Bronchus fibroblast of lung (primary cell): ENCODE measurements at places on chromosomes 2 and 18. TPM values are rescaled to one million over a fixed set of nuclear protein-coding genes. Genes with fewer than 3 reads are reported as not detected.

The GRP gene
- not detected in 2 replicates for total RNA-seq

The KCNF1 gene
- total RNA-seq: 0.50 and 0.59 TPM in 2 replicates

The RTP5 gene
- total RNA-seq: not detected in 2 replicates

The PLCL1 gene
- under 0.01 and 0.17 TPM in 2 replicates for total RNA-seq

The IHH gene
- not detected in 2 replicates for total RNA-seq

The SLC30A3 gene
- 0.15 and 0.34 TPM in 2 replicates for total RNA-seq

The BOLL gene
- total RNA-seq: not detected in 2 replicates

The CRYGD gene
- not detected in 2 replicates for total RNA-seq

The LOXL3 gene
- 10.1 and 10.7 TPM in 2 replicates for total RNA-seq

The HADHB gene
- total RNA-seq: 66.9 and 67.4 TPM in 2 replicates

The SERPINB3 gene
- total RNA-seq: not detected in 2 replicates

The CCDC68 gene
- total RNA-seq: 3.7 and 6.1 TPM in 2 replicates

The RGPD4 gene
- not detected in 2 replicates for total RNA-seq

The LYG2 gene
- not detected in 2 replicates for total RNA-seq

The KCNK3 gene
- not detected in 2 replicates for total RNA-seq

The CAPN14 gene
- under 0.01 TPM in 2 replicates for total RNA-seq

The TEX51 gene
- total RNA-seq: not detected in 2 replicates

The PRSS56 gene
- not detected in 2 replicates for total RNA-seq

The DSG1 gene
- total RNA-seq: not detected in 2 replicates

The NT5DC4 gene
- total RNA-seq: not detected in 2 replicates

The ERICH2 gene
- not detected in 2 replicates for total RNA-seq

The ARL4C gene
- 4.0 and 5.2 TPM in 2 replicates for total RNA-seq

The CLEC4F gene
- total RNA-seq: not detected in 2 replicates
